T-helper 1 cell treated with Interleukin-12 subunit alpha and Interleukin-12 subunit beta and Interleukin-4 antibody, amounts not matched to agents 30 ng/mL and 1 ng/mL, for 36 hours (primary cell): ENCODE measurements at places on chromosomes 6 and 20. TPM values are rescaled to one million over a fixed set of nuclear protein-coding genes. Genes with fewer than 3 reads are reported as not detected.

FANCE gene
- total RNA-seq = 12.0 and 13.0 TPM in 2 replicates

IPCEF1 gene
- 5.4 and 6.7 TPM in 2 replicates for total RNA-seq

RAD21L1 gene
- not detected in 2 replicates for total RNA-seq

CALHM4 gene
- total RNA-seq = not detected in 2 replicates

SMIM28 gene
- total RNA-seq = not detected in 2 replicates

DIDO1 gene
- 71.7 and 72.3 TPM in 2 replicates for total RNA-seq

HLA-DOA gene
- total RNA-seq = 5.8 and 8.4 TPM in 2 replicates

KCNB1 gene
- total RNA-seq = 0.12 and 0.22 TPM in 2 replicates

SEL1L2 gene
- not detected in 2 replicates for total RNA-seq

PTCHD4 gene
- not detected in 2 replicates for total RNA-seq

EEF1A2 gene
- total RNA-seq = 1.2 and 1.6 TPM in 2 replicates

MACROD2 gene
- not detected in 2 replicates for total RNA-seq

SLC4A11 gene
- 1.6 and 1.9 TPM in 2 replicates for total RNA-seq

MUCL3 gene
- total RNA-seq = not detected in 2 replicates

FRK gene
- 0.02 TPM in 2 replicates for total RNA-seq

LINC00237 gene
- not detected in 2 replicates for total RNA-seq

KCNK5 gene
- total RNA-seq = 12.0 TPM in 2 replicates

PRR3 gene
- total RNA-seq = 22.1 and 22.7 TPM in 2 replicates

KIAA1755 gene
- total RNA-seq = not detected in 2 replicates

SGK1 gene
- 45.3 and 54.5 TPM in 2 replicates for total RNA-seq

RIMS4 gene
- total RNA-seq = not detected in 2 replicates

TRIM31 gene
- total RNA-seq = not detected in 2 replicates

SLCO4A1 gene
- 41.0 and 41.6 TPM in 2 replicates for total RNA-seq

SMLR1 gene
- not detected in 2 replicates for total RNA-seq

HLA-DMA gene
- total RNA-seq = 49.5 and 58.5 TPM in 2 replicates

GSTA3 gene
- total RNA-seq = not detected in 2 replicates

OVOL2 gene
- total RNA-seq = not detected in 2 replicates

STK35 gene
- total RNA-seq = 18.3 and 18.5 TPM in 2 replicates

DEFB129 gene
- not detected in 2 replicates for total RNA-seq

COL10A1 gene
- not detected in 2 replicates for total RNA-seq

HDGFL1 gene
- total RNA-seq = not detected in 2 replicates

OR2J3 gene
- total RNA-seq = not detected in 2 replicates

APOBEC2 gene
- not detected in 2 replicates for total RNA-seq

JAG1 gene
- 0.12 and 0.88 TPM in 2 replicates for total RNA-seq

MMP24 gene
- total RNA-seq = 0.10 and 0.12 TPM in 2 replicates

IMPG1 gene
- not detected in 2 replicates for total RNA-seq

STX11 gene
- total RNA-seq = 26.8 and 27.5 TPM in 2 replicates

SYNDIG1 gene
- not detected in 2 replicates for total RNA-seq

ENPP4 gene
- total RNA-seq = 6.8 and 6.9 TPM in 2 replicates

GNAS-AS1 gene
- total RNA-seq = 1.3 and 1.4 TPM in 2 replicates

ADGB gene
- total RNA-seq = not detected in 2 replicates

SLC24A3 gene
- not detected in 2 replicates for total RNA-seq

LY6G6D gene
- not detected in 2 replicates for total RNA-seq

GJA1 gene
- total RNA-seq = not detected in 2 replicates

BPI gene
- total RNA-seq = not detected in 2 replicates

ADNP gene
- 75.3 and 79.3 TPM in 2 replicates for total RNA-seq

RSPO3 gene
- not detected in 2 replicates for total RNA-seq

RBM24 gene
- total RNA-seq = not detected in 2 replicates

PRR18 gene
- total RNA-seq = not detected in 2 replicates

OPRM1 gene
- not detected in 2 replicates for total RNA-seq

GNRH2 gene
- total RNA-seq = 1.3 and 1.8 TPM in 2 replicates

ENPP1 gene
- total RNA-seq = 0.24 and 0.27 TPM in 2 replicates

TGM3 gene
- total RNA-seq = not detected in 2 replicates

SGK2 gene
- total RNA-seq = not detected in 2 replicates
